Upper lobe of right lung (tissue), 1 donor: ENCODE measurements at places on chromosomes 5 and 9. TPM values are rescaled to one million over a fixed set of nuclear protein-coding genes. Genes with fewer than 3 reads are reported as not detected.

DNA sequence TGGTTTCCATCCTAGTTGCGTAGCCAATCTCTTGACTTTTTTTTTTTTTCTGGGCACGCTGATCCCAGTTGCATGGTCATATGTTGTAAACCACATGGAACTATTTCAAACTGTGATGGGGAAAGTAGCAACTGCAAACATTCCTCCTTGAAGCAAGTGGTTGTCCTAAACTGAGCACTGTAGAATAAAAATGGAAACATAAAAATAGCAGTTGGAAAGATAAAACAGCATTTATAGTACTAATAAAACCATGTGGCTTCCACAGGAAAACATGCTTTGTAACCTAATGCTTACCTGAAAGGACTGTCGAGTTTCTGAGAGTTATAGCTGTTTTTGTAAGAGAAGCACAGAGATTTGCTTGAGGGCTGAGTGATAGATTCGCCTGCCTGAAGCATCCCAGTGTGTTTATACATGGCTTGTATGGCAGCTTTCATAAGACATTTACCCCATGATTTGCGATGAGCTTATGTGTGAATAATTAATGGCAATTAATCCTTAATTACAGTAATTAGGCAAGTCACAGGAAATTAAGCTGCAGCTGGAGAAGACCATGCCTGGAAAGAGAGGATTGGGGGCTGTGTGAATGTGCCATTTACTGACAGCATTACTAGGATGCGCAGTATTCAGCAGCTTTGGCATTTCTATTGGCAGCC is 136.5 kb downstream of the PBX3 start:
- H3K4me1 ChIP-seq: no peaks in the 10 kb centered on the region
- no peaks in the 10 kb centered on the region for H3K36me3 ChIP-seq
- H3K4me3 ChIP-seq: no peak overlapping the region
- H3K27me3 ChIP-seq: no peaks in the 10 kb centered on the region

GRCh38 chr9:78278177-78278777 is 18.6 kb upstream of the PSAT1 start:
- DNase-seq: no peak
- H3K4me3 ChIP-seq: no peak overlapping the region
- no peaks in the 10 kb centered on the region for H3K27me3 ChIP-seq
- H3K27ac ChIP-seq: no peak overlapping the region

The PPP3R2 gene
- total RNA-seq: not detected

DNA sequence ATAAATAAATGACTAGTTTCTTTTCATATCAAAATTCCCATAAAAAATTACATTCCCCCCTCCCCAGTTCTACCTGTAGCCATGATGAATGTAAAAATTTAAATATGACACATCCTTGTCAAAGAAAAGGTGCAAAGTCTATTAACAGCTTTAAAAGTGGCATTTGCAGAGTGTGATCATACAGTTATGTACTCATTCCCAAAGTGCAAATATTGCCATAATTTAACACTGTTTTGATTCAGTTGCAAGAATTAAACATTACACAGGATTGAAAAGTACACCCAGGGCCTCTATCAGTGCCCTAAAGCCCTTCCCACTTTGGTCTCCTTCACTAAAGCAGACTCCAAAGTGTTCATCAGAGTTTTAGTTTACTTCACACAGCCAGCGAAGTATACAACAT is 51.8 kb downstream of the RNF145 start:
- H3K27ac ChIP-seq: no peak overlapping the region
- DNase-seq: no peak
- no peaks in the 10 kb centered on the region for H3K27me3 ChIP-seq
